ENCODE measurements at places on chromosomes 12 and 14.
A peak's percentile ranks its signal among the peaks of the same experiment; 100 is the strongest.

DNA sequence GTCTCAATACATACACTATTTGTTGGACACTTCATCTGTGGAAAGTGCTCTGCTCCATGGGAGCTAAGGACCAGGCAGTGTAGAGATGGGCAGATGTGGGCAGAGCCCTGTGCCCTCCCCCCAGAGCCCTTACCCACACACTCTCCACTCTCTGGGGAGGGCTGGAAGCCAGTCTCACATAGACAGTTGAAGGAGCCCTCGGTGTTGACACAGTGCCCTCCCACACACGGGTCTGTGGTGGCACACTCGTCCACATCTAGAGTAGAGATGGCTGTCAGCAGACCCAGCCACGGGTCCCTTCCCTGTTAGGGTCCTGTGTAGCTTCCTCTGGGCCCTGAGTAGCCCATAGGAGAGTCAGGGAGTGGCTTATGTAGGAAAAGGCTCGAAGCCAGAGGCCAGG lies 14.3 kb downstream of the ISCA2 start:
- no peak for DNase-seq

- no peak for DNase-seq
These were observed 38.9 kb upstream of the KTN1 start for GRCh38 chr14:55540847-55541773.

DNA sequence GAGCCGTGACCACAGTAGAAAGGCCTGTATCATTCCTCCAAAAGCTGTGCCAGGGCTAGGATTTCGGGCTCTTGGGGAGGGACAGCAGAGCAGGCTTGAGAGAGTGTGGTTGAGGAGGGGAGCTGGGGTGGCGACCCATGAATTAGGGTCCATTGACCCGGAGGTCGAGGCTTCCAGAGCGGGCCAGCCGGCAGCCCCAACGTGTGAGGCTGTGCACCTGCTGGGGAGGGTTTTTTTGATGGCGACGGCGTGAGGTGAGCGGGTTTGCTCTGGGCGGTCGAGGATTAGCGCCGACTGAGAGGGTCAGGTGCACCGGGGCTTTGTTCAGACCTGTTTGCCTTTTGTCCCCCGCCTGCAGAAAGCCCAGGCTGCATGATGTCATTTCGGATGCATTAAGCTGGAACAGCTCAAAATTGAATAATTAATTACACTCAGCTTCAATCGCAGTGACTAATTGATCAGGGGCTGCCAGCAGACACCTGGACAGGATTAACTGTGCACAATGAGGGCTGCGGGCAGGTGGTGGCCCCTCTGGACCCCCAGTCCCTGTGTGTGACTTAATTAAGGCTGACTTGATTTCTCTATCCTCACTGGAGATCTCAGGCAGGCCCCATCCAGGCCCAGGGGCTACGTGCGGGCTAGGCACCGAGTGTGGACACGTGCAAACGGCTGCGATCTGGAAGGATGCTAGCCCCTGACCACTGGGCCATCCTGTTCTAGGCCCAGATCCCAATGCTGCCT lies 42.1 kb upstream of the MEG3 start:
- no peak for DNase-seq

GRCh38 chr12:10701131-10701681 lies 21.9 kb downstream of the YBX3 start:
- no peak for DNase-seq

DNA sequence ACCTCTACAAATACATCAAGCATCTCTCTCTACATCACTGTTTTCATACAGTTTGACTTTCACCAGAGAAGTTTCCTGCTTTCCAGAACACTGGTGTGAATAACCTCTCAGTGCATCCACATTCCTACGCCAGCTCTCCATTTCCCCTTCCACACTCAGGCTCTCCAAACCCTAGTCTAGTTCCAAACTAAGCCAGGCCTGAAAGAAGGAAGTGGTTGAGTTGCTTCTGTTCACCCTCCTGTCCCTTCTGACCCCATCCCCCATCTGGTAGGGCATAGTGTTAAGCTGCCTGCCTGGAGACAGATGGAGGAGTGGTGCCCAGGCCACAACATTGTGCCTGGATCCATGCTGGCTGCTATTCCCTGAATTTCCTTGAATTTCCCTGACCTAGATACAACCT lies 132.4 kb downstream of the GPR65 start:
- no peak for DNase-seq

DNA sequence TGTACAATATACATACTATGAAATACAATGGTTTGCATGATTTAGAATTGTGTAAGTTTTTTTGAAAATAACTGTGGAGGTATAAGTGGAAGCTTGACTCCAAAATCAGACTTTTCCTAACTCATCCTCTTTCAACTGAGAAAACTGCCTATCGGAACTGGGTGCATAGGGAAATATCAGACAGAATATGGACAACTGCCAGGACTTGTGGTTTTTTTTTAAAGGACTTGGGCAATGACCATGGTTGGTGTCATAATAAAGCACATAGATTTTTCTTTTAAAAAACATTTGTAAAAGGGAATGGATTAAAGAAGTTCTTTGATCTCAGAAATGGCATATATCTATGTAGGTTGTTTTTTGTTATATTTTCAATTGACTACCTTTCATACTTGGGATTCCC lies 53.3 kb upstream of the LRRK2 start:
- DNase-seq = no peak

- DNase-seq = no peak
These were observed 159.7 kb upstream of the PWP1 start for GRCh38 chr12:107525719-107526554.

DNA sequence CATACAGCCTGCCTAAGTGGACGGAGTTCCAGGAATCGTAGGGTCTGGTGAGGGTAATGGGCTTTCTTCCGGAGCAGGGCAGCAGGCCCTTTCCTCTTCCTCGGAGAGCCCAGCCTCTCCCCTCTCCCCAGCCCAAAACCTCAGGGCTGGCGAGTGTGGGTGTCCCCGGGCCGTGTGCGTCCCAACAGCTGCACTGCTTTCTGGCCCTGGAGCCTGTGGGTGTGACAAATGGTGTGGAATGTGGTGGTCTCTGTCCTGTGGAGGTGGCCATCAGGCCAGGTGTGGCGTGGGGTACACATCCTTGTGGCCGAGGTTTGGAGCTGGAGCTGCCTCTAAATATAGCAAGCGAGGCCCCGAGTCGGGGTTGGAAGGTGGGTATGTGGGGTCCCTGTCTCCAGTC lies 8.5 kb downstream of the ORAI1 start:
- no peak for DNase-seq

DNA sequence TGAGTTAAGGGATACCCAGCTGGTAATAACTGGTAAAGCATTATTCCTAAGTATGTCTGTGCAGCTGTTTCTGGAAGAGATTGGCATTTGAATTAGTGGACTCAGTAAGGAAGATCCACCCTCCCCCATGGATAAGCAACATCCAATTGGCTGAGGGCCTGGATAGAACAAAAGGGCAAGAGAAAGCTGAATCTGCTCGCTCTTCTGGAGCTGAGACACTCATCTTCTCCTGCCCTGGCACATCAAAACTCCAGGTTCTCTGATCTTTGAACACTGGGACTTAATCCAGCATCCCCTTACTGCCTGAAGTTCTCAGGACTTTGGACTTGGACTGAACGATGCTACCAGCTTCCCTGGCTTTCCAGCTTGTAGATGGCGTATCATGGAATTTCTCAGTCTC lies 63.1 kb upstream of the CNOT2 start:
- no peak for DNase-seq

GRCh38 chr12:9674226-9674590 lies 4.7 kb downstream of the CLEC2D start:
- peak; percentile 35 for DNase-seq

DNA sequence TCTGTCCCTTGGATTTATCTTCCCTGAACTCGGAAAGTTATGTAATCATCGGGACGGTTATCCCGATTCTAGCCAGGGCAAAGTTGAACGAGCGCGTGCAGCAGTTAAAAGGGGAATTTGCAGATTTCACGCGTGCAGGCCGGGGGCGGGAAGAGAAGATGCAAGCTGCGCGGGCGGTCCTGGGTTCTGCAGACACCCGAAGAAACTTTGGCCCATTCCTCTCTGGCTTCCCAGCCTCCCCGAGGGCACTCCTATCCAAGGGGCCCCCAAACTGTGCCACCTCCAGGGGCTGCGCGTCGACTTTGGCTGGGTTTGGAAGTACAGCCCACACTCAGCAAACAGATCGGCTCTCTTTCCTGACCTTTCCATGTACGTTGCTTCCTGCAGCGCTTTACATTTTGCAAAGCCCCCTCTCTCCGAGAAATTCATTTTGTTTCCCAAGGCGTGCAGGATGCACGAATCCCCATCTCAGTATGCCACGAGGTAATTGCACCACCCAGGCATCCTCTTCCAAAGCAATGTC lies 941 bp upstream of the PPP1CC start:
- no peak for DNase-seq

DNA sequence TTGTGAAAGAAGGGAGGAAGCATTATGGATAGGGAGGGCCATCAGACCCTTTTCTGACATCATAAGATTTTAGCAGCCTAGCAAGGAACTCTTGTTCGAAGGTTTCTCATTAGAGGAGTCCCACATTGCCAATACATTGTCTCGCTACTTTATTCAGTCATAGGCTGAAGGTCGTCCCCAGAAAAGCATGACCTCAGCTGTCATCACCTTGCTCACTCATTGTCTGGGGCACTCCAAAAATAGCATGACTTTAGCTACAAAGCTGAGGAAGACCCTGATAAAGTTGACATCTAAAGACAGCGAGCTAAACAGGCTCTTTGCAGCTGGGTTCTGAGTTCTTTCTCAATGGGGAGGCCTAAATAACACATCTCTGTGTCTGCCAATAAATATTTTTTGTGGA lies 112.4 kb upstream of the PTPRR start:
- DNase-seq = no peak

DNA sequence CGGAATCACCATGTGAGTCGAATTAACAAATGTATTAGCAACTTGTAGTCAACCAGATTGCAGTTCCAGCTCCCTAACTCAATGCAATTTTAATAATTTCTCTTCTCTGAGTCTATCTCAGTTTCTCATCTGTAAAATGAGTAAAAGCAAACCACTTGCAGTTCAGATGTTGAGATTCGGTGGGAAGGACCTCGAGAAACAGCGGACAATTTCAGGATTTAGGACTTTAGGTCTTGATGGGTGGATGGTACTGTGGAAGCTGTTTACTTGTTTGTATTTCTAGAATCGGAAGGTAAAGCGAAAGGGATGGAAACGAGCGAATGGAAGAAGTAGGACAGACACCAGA lies 510 bp upstream of the TTC8 start:
- no peak for DNase-seq

DNA sequence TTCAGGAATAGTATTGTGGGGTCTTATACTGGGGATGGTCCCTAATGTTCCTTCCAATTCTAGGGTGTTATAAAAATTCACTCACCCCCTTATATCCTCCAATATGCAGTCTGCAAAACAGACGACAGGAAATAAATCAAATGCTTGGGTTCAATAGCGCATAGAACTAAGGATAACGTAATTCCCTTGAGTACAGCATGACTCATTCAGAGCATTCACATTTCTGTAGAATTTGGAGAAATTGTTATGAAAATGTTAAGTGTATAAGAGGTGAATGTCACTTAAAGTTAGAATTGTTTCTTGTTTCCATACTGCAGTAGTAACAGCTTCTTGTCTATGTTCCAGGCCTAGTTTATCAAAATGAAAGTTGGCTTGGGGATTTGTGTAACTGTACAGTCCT lies 271.4 kb downstream of the RPS29 start:
- DNase-seq = no peak

- no peak for DNase-seq
These were observed 2.3 kb downstream of the CRACR2A start for GRCh38 chr12:3750616-3751015.

GRCh38 chr12:65949971-65950370 lies 125.7 kb downstream of the HMGA2 start:
- no peak for DNase-seq

DNA sequence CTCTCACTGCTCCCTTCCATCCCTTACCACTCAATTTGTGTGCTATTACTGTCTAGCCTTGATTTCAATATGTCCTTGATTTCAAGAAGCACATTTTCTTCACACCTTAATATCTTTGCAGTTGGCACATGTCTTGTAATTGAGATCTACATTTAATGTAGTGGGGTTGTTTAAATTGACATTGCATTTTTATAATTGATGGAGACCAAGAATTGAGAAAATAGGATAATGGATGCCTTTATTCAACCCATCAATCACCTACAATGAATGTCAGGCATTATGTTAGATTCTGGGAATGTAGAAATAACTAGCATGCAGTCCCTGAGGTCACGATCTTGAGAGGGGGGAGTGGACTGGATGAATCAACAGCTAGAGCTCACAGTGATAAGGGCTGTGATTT lies 94.6 kb downstream of the SMOC1 start:
- DNase-seq = no peak

DNA sequence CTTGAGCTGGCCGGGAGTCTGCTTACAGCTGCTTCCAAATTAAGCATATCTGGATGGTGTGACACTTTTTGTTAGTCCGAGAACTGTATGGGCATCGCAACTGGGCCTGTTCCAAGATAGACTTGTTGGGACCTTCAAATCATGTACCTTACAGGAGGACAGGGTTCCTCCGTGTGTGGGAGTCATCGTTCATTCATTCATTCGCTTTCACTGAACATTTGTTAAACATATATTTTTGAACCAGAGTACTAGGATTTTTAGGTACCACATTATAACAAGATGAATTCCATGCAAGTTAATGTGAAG lies 387 bp upstream of the IPO8 start:
- no peak for DNase-seq

DNA sequence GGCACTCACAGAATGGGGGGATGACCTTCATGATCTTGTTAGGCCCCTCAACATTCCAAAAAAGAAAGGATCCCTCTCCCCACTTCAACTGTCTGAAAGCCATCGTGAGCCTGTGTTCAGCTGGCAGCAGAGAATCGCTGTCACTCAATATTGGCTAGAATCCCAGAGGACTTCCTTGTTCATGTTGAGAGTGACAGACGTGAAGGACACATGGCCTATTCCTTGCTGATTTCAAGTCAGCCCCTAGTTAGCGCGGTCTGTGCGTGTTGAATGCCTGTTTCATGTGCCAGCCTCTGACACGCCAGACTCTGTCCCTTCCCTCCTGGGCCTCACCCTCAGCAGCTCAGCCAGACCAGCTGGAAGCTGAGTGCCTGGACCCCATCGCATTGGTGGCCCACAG lies 43.1 kb downstream of the DNAH10 start:
- no peak for DNase-seq

- no peak for DNase-seq
These were observed 206.5 kb downstream of the SSPN start for GRCh38 chr12:26401874-26402273.

DNA sequence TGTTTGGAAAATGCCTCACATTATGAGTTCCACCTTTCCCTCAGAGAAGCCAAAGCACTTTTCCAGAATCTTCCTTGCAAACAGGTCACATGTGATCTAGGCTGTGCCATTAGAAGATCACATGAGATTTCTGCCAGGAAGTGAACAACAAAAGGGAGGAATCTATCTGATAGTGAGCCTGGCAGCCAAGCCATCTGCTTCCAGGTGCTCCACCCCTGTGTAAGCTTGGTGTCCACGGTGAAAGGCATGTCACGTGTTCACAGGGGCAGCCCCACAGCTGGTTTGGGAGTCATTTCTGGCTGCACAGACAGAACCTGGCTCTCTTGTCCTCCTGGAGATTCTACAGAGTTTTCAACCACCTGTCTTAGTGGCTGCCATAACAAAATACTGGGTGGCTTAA lies 3.5 kb upstream of the KSR2 start:
- DNase-seq = no peak

- peak; percentile 92 for DNase-seq
These were observed at the start of gene SP1 for GRCh38 chr12:53380104-53380793. TSS of gene SP1 (plus strand) at chr12:53380176. CDS start at chr12:53380292, 116 bp downstream.

- no peak for DNase-seq
These were observed 195.4 kb downstream of the DUSP6 start for GRCh38 chr12:89156862-89157262.
